Stromal cell of bone marrow (primary cell): ENCODE measurements at places on chromosomes 1 and 21.

DNA sequence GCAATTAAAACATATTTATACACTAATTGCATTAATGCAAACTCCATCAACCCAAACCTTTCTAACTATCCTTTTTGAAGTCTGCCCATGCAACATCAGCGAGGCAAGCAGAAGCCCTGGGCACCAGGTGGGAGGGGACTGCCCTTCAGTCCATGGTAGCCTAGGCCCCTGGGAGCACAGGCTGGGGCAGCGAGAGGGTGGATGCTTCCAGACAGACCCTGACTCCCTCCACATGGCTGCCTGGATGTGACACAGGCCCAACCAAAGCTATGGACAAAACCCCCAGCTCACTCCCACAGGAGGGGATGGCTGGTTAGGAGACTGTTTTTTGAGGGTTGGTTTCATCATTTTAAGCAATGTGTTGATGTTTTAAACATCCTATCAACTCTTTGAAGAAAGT is 17.8 kb upstream of the LRRC47 start:
- no peak for DNase-seq

GRCh38 chr21:41367945-41368734 is 6.3 kb downstream of the MX2 start:
- no peak for DNase-seq

DNA sequence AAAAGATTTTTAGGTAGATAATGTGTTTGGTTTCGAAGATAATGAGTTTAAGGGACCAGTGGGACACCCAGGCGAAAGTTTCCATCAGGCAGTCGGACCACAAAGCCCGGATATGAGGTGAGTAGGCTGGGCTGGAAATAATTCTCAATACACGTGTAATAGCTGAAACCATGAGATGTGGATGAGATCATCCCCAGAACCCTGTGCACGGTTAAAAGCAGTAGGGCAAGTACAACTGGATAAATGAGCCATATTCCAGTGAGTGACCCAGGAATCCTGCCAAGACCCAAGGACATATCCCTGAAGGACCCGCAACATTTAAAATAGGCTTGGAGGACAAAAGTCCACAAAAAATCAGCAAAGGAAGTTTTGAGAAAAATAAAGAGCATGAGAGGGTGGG is 21.5 kb upstream of the NHLH2 start:
- DNase-seq = no peak

DNA sequence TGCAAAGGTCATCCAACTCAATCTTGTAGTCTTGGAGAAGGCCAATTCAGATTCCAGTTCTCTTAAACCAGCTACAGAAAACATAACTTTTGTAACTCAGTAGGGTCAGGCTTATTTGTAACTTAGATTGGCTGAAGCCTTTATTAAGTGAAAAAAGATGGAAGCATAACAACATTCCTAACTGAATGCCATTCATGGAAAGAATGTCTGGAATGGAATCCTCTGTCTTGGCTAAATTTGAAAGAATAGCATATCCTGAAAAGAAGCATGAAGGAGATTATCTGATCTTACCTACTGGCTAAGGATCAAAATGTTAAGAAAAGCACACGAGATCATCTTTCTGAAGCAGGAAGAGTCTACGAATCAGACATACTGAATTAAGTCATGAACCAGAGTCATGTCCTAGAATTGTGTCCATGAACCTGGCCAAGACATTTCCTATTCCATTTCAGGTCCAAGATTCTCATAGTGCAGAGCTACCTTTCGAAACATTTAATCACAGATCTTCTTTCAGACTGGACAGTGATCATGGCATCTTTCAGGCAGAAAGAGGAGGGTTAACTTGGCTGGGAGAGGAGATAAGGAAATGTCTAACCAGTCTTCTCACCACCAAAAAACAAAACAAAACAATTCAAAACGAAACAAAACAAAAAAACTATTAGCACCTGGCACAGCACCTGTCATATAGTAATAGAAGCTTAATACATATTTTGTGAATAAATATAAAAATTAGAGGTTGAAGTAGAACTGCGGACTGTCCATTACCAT is 75.6 kb downstream of the XCL2 start:
- DNase-seq = no peak

DNA sequence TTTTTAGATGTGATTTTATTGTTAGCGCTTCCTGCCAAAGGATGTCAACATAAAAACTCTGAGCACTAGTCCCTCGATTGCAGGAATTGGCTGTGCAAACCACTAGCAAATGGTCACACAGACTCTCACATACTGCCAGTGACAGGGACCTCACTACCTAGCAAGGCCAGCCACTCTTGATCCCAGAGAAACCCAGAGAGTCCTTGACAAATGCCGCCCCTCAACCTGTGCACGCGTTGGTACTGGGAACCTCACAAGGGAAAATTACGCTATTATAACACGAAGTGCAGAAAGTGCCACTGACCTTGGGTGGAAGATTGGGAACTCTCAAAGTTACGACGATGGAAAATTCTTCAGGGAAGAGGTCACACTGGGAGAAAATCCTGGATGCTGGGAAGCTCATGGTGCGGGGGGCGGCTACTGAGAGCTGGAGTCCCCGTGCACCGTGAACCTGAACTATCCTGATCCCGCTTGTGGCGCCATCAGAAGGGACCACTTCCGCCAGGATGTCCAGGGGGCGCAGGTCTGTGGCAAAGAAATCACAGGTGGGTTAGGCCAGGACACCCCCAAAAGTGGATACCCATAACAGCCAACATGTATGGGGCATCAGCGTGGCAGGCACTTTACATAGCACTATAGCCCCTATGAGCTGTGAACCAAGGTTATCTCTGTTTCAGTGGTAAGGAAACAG is 5.9 kb upstream of the KRTAP10-4 start:
- no peak for DNase-seq

- no peak for DNase-seq
Observed at GRCh38 chr1:155001425-155001674, 1.3 kb upstream of the ZBTB7B start.

GRCh38 chr1:60762911-60763310 is 319.4 kb upstream of the NFIA start:
- DNase-seq = peak; percentile 10
